ENCODE measurements at places on chromosomes 2 and 18.

DNA sequence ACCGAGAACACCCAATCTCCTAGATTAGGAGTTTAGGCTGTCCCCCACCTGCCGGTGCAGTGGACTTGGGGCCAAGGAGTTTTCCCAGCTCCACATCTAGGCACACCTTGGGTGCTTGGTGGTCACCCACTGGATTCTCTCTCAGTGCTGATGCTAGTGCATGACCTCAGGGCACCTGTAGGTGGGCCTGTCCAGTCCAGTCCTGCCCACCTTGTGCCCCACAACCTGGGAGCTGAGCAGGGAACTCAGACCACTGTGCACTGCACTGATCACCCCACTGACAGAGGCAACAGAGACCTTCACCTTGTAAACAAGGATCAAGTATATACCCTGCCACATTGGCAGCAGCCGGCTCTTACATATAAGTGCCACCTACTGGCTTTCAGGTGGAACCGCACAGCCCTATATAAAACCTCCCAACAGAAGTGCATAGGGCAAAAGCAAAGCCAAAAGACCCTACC lies 12.7 kb upstream of the CDH19 start:
- no peak for DNase-seq

GRCh38 chr2:239951825-239952224 lies 73.3 kb downstream of the NDUFA10 start:
- DNase-seq, result no peak

DNA sequence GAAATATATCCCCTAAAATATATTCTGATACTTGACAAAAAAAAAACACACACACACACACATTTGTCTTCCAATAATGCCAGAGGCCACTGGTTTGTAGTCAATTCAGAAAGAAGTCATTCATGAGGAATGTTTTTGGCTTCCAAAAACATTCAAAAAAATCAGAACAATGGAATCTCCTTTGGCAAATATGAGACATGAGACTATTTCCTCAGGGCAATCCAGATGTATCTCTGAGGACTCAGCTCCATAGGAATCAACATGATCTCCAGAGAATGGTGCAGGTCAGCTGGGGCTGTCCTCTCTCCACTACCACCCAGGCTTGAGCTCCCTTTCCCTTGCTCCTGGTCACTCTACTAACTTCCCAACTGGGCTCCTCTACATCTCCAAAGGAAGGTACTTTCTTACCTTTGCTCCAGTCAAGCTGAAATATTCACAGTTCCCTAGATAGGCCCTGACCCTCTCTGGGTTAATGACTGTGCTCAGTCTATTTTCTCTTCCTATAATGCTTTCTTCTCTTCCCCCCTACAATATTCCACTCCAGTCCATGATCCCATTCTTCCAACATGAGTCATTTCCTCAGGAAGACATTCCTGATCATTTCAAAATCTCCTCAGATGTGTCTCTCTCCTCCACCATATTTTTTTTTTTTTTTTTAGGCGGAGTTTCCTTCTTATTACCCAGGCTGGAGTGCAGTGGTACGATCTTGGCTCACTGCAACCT lies 145.3 kb downstream of the C1D start:
- DNase-seq, result no peak

GRCh38 chr2:94871226-94872087 lies at the start of gene TEKT4:
TSS of gene TEKT4 (plus strand) at chr2:94871430. CDS start at chr2:94871580, 150 bp downstream.
- DNase-seq, result no peak

- no peak for DNase-seq
Observed at GRCh38 chr2:118473241-118473640, 374.2 kb downstream of the EN1 start.

GRCh38 chr2:180829261-180829660 lies 151.1 kb upstream of the UBE2E3 start:
- no peak for DNase-seq

- DNase-seq, result no peak
Observed at GRCh38 chr2:19675003-19675629, 226.7 kb downstream of the TTC32 start.

GRCh38 chr2:197211881-197212342 lies 98.7 kb downstream of the ANKRD44 start:
- peak; percentile 60 for DNase-seq

GRCh38 chr2:71455741-71456569 lies 2.6 kb downstream of the DYSF start:
- no peak for DNase-seq

GRCh38 chr2:174919947-174920595 lies 85.1 kb downstream of the CHN1 start:
- no peak for DNase-seq

DNA sequence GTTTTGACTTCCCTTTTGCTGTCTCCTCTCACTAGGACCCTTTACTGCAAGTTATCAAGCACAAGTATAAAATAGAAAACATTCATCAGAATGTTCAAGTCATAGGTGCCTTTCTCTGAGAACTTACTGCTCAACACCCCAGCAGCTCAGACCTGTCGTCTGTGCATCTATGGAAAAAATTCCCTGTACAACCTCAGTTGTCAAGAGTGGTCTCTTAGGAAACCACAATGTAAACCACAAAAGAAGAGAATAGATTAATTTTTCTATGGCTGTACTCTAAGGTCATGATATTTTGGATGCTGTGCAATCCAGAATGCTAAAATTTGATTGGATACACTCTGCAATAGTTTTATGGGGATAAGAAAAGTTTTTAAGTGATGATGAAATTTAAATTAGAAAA lies 84.1 kb downstream of the RBMS1 start:
- no peak for DNase-seq

GRCh38 chr2:46770622-46771021 lies 145.0 kb downstream of the MCFD2 start:
- DNase-seq, result no peak

DNA sequence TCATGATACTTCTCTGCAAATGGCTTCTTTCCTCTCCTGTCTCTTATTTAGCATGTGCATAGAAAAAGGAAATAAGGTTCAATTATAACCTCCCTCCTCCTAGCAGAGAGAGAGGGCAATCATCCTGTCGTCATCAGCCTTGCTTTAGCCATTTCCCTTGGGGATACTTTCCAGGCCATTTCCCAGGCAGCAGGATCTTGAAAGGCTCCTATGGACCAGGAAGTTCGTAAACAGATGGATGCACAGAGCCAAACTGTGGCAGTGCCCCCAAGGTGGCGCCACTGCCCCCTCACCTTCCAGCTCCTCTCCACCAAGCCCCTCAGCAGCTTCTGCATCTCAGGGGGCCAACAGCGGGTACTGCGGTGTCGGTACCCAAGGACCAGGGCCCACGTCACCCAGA lies 157.4 kb downstream of the DTNA start:
- no peak for DNase-seq

DNA sequence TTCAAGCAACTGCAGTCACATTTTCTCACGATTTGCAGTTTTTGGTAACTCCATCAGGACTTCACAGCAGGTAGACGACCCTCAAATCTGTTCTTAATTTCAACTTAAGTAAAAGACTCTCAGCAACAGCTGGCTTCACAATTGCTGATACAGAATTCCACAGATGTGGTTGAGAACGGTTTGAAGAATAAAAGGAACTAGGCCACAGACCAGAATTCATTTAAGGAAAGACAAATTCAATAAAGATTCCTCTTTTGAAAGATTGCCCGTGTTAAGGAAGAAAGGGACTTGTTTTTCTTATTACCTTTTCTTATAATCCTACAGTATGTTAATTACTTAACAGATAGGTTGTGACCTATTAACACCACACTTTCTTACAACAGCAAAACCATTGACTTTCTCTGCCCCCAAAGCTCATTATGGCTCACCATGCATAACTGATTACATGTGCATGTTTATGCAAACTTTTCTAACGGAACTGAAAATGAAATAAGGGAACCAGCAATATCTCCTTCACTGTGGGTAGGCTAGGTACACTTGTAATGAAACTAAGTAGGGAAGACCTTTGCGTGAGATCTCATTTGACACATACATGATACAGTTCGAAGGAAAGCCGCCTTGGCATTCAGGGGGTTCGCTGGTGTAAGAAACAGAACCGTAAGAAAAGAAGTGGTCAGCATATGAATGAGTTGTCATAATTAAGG lies 4.7 kb upstream of the ZNF516 start:
- DNase-seq, result no peak

- peak; percentile 68 for DNase-seq
Observed at GRCh38 chr2:230902180-230902899, 22.7 kb downstream of the GPR55 start.

- DNase-seq, result no peak
Observed at GRCh38 chr2:129772190-129772579, 207.3 kb upstream of the RAB6C start.

DNA sequence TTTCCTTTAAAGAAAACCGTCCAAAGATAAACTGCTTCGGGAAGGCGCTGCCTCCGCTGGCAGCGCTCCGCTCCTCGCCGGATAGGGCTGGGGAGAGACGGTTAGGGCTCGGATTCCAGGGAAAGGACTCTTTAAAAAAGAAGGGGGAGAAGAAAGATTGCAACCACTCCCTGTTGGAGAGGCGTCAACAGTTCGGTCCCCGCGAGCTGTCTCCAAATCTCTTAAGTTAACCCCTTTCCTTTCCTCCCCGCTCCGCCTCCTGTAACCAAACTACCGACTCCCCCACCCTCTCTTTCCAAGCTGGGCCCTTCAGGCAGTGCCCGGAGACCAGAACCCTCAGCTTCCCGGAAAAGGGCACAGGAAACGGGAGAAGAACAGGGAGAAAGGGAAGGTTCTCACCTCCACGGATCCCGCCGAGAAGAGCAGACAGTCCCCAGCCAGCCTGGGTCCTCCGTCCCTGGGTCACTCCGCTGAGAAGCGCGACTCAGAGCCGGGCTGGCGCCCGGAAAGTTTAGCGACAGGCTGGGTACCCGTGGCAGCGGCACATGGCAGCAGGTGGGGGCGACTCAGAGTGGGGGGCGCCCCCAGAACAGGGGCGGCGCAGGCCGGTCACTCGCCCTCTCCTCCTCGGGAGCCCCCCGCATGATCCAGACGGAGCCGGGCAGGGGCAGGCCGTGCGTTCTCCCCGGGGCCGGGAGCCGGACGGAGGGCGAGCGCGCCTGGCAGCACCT lies 675 bp downstream of the FZD5 start:
- DNase-seq, result no peak

DNA sequence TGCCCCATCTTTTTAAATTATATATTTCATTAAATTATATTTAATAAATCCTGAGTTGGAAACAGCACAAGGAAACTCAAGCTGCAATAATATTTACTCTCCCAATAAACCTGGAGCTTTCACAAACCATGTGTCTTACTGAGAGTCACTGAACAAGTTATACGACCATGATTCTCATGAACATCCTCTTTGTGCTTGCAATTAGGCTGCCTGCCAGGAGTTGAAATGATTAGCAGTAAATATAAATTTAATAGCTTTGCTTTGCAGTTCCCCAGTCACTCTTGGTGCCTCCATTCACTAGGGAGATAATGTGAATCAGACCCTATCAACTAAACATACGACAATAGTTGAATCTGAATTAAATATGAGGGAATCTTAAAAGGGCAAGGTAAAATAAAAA lies 905.1 kb downstream of the NRXN1 start:
- no peak for DNase-seq

DNA sequence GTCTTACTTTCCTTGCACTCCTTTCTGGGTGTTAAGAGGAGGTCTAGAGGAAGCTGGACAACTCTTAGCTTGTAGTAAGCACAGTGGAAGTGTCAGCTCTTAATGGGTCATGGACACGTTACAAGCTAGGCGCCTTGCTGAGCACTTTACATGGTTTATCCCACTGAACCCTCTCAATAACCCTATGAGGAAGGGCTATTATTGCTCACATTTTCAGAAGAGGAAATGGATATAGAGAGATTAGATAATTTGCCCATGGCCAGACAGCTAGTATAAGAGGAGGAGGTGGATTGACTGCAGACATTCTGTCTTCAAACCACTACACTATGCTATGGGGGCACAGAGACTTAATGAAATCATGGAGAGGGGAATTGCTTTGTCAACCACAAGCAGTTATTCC lies 8.3 kb upstream of the IL1RN start:
- no peak for DNase-seq

- DNase-seq, result no peak
Observed at GRCh38 chr18:32461709-32462272, 8.9 kb downstream of the GAREM1 start.
